ENCODE measurements at places on chromosomes 3 and 15.

GRCh38 chr3:18284716-18285115, 140.4 kb downstream of the SATB1 start:
- DNase-seq: no peak

DNA sequence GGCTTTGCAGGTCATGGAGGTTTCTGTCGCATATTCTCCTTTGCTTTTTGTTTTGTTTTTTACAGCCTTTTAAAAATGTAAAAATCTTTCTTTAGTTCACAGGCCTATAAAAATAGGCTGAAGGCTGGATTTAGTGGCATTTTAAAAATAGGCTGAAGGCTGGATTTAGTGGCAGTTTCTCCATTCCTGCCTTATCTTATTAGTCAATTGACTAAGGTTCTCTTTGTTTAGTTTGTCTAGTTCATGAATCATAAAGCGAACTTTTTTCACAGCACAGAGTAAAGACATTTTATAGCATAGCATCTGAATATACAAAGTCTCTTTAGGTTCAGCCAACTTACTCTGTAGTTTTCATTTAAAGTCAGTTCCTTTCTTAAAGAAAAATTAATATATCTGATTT, 31.4 kb downstream of the AP4E1 start:
- DNase-seq: no peak

GRCh38 chr3:170801597-170801996, 68.4 kb downstream of the RPL22L1 start:
- DNase-seq: no peak

DNA sequence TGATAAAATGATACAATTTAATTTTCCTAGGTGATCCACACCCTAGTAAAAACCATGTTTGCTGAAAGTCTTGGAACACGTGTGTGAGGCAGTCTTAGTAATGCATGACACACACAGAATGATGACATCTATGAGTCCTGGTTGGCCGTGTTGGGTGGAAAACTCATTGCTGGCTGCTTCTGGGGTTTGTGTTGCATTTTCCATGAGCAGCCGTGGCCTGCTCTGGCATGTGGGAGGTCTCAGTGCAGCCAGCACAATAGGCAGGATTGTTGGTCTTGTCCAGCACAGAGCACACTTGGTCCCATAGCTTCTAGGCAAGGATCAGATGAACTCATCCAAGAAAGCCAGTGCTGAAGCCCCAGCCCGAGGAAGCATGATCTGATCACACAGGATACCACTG, 172.8 kb upstream of the UBE3A start:
- DNase-seq: no peak

DNA sequence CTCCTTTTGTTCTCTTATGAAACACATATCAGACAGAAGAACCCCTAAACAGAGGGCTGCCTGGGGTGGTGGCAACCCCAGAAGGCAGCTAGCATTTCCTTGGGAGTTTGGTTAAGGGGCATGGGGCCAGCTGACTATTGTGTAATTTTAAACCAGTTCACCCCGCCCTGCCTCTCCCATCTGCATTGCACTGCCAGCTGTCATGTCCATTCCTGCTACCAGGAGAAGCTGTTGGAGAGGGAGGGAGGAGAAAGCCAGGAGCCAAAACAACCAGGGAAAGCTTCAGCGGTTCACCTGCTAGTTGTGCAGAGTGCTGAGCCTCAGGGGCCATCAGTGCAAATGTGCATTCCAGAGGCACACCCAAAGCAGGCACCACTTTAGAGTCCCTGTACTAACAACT, 47.6 kb upstream of the ATP1B3 start:
- no peak for DNase-seq

DNA sequence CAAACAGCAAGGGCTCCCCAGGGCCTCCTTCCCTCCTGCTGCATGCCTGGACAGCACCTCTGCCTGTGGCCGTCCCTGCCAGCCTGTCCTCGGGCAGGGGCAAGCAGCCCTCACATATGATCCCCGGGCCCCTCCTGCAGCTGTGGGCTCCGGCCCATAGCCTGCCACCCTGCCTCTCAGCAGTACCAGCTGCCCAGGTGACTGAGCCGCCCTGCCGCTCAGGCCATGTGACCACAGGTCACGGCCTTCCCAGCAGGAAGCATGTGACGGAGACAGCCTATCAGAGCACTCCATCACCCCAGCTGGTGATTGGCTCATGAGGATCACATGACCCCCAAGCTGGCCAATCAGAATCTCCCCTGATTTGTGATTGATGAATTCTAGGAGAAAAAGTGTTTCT, 23.9 kb downstream of the ALDH1L1 start:
- DNase-seq: no peak

DNA sequence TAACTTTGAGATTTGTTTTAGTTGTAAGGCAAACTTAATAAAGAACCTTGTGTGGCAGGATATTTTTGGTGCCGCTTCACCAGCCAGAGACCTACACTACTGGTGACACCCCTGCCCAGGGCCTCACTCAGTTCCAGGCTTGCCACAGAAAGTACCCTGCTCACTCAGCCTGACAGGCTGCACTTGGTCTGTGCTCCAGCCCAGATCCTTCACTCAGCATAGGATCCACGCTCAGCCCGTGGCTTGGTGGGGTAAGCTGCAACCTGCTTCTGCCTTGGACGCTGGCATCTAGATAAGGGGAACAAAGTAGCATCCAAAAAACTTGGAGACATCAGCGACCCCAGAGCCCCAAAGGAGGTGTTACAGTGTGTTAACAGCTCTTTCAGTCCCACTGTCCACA, 825.5 kb downstream of the EPHA3 start:
- DNase-seq: no peak

DNA sequence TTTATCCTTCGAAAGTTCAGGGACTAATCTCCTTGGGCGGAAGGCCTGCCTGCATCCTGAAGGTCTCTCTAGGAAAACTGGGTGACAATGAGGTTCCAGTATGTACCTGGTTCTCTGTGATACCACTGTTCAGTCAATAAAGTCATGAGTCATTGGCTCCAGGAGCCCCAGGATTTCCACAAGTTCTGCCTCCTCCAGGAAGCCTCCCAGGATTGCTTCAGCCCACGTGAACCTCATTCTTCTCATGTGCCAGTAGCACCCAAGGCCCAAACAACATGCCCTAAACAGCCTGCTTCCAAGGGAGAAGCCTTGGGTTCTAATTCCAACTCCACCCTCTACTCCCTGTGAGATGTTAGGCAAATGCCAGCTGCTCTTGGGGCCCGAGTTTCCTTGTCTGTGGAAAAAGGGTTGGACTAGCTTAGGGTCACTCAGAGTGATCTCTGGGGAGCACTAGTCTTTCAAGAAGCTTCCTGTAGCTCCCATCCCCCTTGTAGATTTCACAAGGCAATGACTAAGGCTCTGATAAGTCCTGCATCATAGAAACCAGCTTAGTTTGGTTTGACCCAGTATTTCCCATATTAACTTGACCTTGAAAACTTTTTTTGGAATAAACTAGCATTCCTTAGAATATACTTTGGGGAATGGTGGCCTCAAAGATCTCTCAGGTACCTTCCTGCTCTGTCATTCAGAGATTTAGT, 118.3 kb upstream of the ATP2B2 start:
- DNase-seq: no peak

- DNase-seq: no peak
These were observed 512.9 kb downstream of the PYDC2 start for GRCh38 chr3:191973820-191974219.

GRCh38 chr3:178295292-178295912, 240.8 kb upstream of the KCNMB2 start:
- DNase-seq: no peak

GRCh38 chr3:112061152-112061551, 25.0 kb upstream of the C3orf52 start:
- DNase-seq: no peak

DNA sequence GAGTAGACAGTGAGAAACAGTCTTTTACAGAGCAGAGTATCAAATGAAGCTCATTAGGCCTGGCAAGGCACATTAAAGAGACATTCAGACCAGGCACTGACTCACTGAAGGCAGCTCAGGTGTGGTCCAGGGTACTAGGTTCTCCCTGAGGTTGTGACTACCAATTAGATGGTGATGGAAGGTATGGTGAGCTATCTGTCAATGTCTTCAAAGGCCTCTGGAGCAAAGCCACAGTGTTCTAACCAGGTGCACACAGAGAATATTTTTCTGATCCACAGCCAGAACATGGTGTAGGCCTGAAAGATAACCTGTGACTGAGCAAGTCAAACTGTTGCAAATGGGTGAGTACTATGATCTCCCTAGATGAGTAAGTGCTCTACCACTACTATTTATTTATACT, 51.5 kb downstream of the EOMES start:
- no peak for DNase-seq

DNA sequence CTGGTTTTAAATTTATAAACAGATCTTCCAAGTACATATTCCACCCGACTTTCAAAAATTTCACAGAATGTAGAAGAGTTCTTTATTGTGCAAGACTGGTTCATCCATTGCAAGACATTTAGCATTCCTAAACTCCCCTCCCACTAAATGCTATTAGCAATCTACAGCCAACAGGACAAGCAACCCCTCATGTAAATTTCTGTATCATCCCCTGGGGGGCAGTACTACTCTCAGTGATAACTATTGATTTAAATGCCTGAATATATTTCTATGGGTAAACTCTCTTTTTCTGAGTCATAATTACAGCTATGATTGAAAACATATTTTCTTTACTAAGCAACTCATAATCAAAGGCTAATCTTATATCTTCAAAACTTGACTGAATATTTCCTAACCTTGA, 10.7 kb upstream of the SLC15A2 start:
- DNase-seq: no peak

DNA sequence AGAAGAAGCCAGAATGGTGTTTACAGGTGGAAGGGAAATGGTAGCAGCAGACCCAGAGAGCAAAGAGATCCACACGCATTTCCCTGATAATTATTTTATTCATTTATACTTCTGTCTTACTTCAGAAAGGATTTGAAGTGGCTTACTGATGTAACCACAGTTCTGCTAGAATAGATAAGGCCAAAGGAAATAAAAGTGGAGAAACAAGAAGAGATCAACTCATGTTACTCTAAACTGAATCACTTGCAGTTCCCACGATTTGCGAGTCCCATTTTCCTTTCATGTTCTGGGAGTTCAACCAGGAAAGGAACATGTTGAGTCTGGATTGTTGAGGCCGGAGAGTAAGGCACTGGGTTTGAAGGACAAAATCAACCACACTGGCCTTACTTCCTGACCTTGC, 151.8 kb downstream of the MYRIP start:
- DNase-seq: no peak

DNA sequence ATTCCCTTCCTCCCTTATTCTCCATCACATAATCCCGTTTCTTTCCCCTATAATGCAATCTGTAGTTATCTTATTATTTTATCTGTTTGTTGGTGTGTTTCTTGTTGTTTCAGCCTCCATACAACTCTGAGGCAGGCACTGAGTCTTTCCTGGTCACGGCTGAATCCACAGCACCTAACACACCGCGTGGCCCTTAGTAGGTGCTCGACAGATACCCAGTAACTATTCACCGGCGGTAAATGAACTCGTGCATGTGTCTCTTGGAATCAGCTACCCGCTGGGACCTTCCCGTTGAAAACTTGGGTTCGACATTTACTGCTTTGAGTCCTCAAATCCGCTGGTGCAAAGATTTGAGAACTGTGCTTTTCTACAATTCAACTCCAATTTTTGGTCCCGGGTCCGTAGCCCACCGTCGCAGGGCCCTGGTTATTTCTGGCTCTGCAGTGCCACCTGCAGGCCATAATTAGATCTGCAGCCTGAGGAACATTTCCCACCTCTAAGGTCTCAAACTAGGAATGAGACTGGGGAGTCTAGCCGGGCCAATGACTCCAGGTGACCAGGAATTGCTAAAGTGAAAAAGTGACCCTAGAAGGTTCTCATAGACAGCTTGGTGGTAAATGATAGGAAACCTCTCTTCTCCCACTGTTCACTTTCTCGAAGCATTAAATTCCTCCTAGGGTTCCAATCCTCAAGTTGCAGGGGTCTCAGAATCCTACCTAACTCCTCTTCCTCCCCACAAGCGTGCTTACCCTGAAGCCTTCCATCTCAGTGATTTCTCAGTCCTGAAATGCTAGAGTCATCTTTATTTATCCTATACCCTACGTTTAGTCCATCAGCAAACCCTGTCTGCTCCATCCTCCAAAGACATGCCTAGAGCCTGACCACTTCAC, 40.0 kb upstream of the TRH start:
- DNase-seq: no peak

GRCh38 chr3:98967758-98968157, 66.3 kb upstream of the DCBLD2 start:
- DNase-seq: no peak

GRCh38 chr3:195057716-195058115, 213.2 kb downstream of the XXYLT1 start:
- no peak for DNase-seq

- DNase-seq: no peak
These were observed 441.3 kb downstream of the MAGI1 start for GRCh38 chr3:65597226-65597951.

DNA sequence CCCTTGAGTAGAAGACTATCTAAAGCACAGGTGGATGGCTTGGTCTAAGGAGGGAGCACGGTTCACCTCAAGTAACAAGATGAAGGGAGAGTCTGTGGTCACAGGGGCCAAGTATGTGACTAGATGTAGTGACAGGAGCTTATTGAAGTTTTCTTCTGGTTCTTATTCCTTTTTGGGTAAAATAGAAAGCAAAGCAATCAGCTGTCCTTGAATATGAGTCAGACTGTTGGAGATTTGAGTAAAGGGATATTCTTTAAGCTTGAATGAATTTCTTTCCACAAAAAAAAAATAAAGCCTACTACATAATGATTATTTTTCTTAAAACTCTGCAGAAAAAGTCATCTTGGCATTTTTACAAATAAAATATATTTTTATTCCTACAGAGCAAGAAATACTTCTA, 1.5 kb upstream of the CNTN6 start:
- no peak for DNase-seq

DNA sequence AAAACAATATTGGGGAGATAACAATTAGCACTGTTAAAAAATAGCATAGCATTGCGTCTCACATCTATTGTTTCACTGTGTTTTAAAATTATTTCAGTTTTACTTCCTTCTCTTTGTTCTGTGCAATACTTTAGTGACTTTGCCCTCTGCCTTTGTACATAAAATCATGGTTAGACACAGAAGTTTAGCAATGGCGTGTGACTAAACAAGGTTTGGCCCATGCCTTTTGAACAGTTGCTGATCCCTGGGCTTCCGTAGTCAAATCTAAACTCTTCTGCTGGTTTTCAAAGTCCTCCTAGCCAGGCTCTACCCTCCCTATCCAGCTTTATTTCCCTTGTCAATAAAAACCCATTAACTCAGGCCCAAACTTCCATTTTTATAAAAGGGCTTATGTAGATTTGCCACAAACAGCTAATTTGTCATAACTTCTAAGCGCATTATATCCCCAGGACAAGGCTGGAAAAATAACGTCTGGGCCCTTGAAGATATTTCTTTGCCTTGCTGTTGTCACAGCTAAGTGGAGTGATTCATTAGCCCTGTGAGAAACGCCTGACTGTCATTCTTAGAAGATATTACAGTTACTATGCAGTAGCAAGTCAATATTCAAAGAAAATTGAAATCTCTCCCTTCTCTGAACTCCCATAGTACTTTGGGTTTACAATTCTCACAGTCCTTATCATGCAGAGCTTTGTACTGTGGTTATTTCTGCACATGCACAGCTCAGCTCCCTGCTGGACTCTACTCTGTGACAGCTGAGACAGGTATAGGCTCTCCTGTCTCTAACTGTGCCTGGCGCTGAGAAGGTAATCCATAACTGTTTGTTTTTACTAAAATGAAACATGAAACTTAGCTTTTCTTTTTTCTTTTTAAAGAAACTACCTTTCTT, 123.4 kb upstream of the SLC24A5 start:
- DNase-seq: no peak

- no peak for DNase-seq
These were observed 31.0 kb downstream of the TRIM42 start for GRCh38 chr3:140708815-140709214.

Data from T-helper 1 cell (primary cell).